Naive thymus-derived CD8-positive, alpha-beta T cell (primary cell): ENCODE measurements at places on chromosomes 4 and X. TPM values are rescaled to one million over a fixed set of nuclear protein-coding genes. Genes with fewer than 3 reads are reported as not detected.

- H3K36me3 ChIP-seq, result peaks cover 22% of the 10 kb centered on the region
- DNase-seq, result no peak
- peak overlapping the region; percentile 64 for H3K27ac ChIP-seq
- no peak overlapping the region for H3K4me3 ChIP-seq
Measured at GRCh38 chrX:136750364-136750763, 30.4 kb downstream of the ARHGEF6 start.

DNA sequence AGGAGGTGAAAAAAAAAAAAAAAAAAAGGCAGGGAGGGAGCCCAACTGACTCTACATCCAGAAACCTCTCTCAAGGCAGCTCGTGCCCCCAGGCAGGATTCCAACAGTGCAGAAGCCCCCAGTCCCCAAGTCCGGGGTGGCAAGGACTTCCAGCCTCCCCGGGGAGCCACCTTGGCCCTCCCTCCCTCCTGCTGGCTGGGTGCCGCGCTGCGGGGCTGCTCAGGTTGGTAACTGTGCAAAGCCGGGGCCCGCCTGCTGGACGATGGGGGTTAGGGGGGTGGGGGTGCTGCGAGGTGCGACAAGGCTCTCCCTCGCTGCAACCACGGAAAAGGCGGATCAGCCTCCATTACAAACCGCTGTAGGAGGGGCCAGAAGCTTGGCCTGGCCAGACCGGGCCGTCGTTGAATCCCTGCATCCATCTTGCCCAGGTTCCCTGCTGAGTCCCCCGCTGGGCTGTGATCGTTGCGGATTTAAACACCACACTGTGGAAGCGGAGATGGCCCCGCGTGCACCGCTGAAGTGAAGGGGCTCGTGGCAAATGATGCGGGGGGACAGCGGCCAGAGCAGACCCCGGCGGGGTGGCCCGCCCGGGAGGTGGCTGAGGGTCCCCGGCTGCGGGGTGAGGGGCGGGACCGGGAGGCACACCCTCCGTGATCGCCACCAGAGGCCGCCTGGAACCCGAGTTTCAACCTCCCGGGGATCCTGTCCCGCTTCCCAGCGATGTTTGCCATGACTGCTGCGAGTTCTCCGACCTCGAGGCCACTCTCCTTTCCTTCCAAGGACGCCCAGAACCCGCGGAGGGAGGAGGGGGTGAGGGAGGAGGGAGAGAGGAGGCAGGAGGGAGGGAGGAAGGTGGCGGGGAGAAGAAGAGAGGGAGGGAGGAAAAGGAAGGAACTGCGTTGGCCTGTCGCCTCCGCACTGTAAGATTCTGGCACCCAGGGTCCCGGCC lies 58.0 kb upstream of the DDX3X start:
- DNase-seq, result peak; percentile 73
- H3K27ac ChIP-seq, result peak overlapping the region; percentile 86

- no peak overlapping the region for H3K4me3 ChIP-seq
- DNase-seq, result no peak
- peaks cover 11% of the 10 kb centered on the region for H3K27me3 ChIP-seq
- no peaks in the 10 kb centered on the region for H3K4me1 ChIP-seq
- H3K36me3 ChIP-seq, result no peaks in the 10 kb centered on the region
Measured at GRCh38 chr4:5784960-5785611, 74.1 kb downstream of the EVC start.

- no peak for DNase-seq
- no peak overlapping the region for H3K4me3 ChIP-seq
- no peaks in the 10 kb centered on the region for H3K4me1 ChIP-seq
Measured at GRCh38 chrX:150954951-150955350, 28.2 kb upstream of the HMGB3 start.

The MTMR8 gene
- total RNA-seq, result 6.2 TPM

GRCh38 chrX:128891554-128891953 lies 631.7 kb downstream of the SMARCA1 start:
- H3K4me3 ChIP-seq, result no peak overlapping the region
- no peak overlapping the region for H3K27ac ChIP-seq
- no peaks in the 10 kb centered on the region for H3K4me1 ChIP-seq

DNA sequence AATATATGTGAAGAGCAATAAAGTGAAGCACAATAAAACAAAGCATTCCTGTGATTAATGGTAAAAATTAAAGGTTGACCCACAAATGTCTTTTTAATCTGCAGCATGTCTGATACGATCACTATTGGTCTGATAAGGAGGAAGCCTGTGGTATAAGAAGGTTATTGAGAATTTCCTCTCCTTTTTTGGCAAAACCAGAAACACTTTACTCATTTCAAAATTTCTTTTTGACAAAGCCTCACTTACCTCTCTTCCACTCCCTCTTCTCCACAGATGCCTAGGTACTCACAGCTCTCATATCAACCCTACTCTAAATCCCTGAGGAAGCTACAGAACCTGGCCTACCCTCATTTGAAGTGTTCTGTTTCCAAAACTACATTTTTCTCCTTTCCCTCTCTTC lies 56.1 kb downstream of the TSPAN5 start:
- no peaks in the 10 kb centered on the region for H3K36me3 ChIP-seq
- H3K4me1 ChIP-seq, result peaks cover 24% of the 10 kb centered on the region
- no peak overlapping the region for H3K4me3 ChIP-seq
- H3K27me3 ChIP-seq, result no peaks in the 10 kb centered on the region

DNA sequence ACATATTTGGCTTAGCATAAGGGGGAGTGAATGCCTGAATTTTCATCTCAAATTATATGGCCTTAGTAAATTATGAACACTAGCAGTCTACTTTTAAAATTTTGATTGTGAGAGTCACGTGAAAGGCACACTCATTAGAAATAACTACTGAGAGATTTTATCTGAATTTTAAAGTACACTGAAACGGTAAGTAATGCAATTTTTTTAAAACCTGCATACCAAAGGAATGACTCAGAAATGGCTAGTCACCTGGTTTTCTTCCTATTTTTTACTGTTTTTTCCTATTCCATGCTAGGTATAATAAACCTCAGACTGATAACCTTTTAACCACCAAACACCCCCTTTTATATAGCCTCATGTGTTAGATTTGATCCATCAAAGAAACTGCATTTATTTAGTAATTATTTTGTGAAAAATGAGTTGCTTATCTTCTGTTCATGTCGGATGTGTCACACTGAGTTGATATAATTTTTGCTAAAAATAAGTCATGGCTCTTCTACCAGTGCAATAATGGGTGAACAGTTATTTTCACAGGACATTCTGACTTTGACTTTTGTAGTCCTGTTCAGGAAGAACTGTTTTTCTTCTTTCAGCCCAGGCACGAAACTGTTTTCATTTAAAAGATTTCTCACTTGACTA lies 40.4 kb downstream of the CPEB2 start:
- no peaks in the 10 kb centered on the region for H3K36me3 ChIP-seq
- H3K27me3 ChIP-seq, result no peaks in the 10 kb centered on the region
- H3K4me3 ChIP-seq, result no peak overlapping the region
- peaks cover 5% of the 10 kb centered on the region for H3K4me1 ChIP-seq
- DNase-seq, result no peak

The POU3F4 gene
- not detected for total RNA-seq

- DNase-seq, result no peak
- H3K27me3 ChIP-seq, result no peaks in the 10 kb centered on the region
- no peaks in the 10 kb centered on the region for H3K36me3 ChIP-seq
- no peak overlapping the region for H3K4me3 ChIP-seq
- H3K27ac ChIP-seq, result no peak overlapping the region
Measured at GRCh38 chrX:101117701-101118100, 19.7 kb downstream of the CENPI start.

- no peaks in the 10 kb centered on the region for H3K4me1 ChIP-seq
- no peaks in the 10 kb centered on the region for H3K27me3 ChIP-seq
- no peak overlapping the region for H3K4me3 ChIP-seq
- H3K36me3 ChIP-seq, result no peaks in the 10 kb centered on the region
- no peak overlapping the region for H3K27ac ChIP-seq
Measured at GRCh38 chrX:68387776-68388175, 45.5 kb downstream of the OPHN1 start.

The HERC3 gene
- total RNA-seq, result 91.8 TPM

- H3K36me3 ChIP-seq, result no peaks in the 10 kb centered on the region
- H3K27ac ChIP-seq, result no peak overlapping the region
- peaks cover 23% of the 10 kb centered on the region for H3K27me3 ChIP-seq
Measured at GRCh38 chr4:1042352-1043055, 31.1 kb downstream of the FGFRL1 start.

The KLHL34 gene
- total RNA-seq, result 3.5 TPM

The SPANXN1 gene
- not detected for total RNA-seq

DNA sequence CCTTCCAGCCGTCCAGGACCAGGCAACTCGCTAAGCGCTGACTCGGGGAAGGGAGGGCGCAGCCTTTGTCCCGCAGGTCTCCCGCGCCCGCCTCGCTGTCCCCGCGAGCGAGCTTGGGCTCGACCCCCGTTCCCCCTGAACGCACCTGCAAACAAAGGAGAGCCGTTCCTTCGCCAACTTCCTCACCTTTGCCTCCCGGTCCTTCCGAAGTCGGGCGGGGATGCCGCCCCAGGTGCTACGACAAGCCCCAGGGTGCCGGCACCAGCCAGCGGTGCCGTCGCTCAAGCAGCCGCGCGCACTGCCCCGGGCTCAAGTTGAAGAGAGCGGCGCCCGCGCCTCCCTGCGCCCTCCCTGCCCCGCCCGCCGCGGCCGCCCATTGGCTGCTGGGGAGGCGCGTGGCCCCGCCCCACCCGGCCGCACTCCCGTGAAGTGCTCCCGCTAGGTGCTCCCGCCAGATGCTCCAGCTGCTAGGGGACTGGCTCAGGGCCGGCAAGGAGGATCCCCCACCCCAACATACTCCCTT lies 107.1 kb downstream of the NSUN7 start:
- no peak for DNase-seq
- H3K4me3 ChIP-seq, result peak overlapping the region; percentile 74
- H3K4me1 ChIP-seq, result peaks cover 12% of the 10 kb centered on the region

DNA sequence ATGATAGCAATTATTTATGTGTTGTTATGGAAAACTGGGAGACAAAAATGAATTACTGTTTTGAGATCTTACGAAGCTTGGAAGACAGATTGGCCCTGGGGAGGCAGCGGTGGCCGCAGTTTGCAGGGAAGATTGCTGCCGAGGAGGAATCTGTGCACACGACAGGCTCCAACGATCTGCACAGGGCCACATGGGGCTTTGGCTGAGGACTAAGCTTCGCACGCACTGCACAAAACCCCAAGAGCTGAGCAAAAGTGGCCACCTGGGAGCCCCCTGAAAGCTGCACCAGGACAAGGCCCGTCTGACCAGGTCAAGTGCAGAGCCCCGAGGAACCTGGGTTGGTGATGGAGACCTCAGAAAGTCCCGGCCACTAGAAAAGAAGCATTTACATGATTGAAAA lies 5.2 kb upstream of the PDE6B start:
- peaks cover 10% of the 10 kb centered on the region for H3K27me3 ChIP-seq
- H3K4me3 ChIP-seq, result no peak overlapping the region
- H3K4me1 ChIP-seq, result peaks cover 1% of the 10 kb centered on the region
- DNase-seq, result no peak

The PDE6B gene
- total RNA-seq, result 20.7 TPM

The OTC gene
- not detected for total RNA-seq

GRCh38 chrX:69424161-69424560 lies 80.0 kb upstream of the NALF2 start:
- H3K4me3 ChIP-seq, result no peak overlapping the region
- no peaks in the 10 kb centered on the region for H3K36me3 ChIP-seq
- no peaks in the 10 kb centered on the region for H3K4me1 ChIP-seq
- H3K27ac ChIP-seq, result no peak overlapping the region
- H3K27me3 ChIP-seq, result peaks cover 2% of the 10 kb centered on the region

The AFF2 gene
- 2.0 TPM for total RNA-seq

The GK gene
- total RNA-seq, result 3.6 TPM

The VCX2 gene
- total RNA-seq, result not detected

DNA sequence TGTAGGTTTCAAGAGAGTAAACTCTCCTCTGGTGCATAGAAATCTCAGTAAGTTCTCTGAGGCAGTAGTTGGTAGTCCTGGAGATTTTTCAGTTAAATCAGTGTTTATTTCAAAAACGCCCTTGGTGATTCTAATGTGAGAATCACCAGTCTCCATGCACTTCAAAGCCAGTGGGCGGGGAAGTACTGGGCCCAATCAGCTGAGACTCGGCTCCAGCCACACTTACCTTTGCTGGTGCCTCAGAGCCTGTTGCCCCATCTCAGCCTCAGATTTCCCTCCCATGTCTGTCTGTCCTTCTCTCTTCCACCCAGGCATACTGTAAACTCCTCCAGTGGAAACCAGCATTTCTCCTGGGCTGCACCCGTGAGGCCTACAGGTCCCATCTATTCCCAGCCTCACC lies 7.4 kb upstream of the MGST2 start:
- DNase-seq, result no peak
- no peaks in the 10 kb centered on the region for H3K36me3 ChIP-seq
- H3K4me3 ChIP-seq, result peak overlapping the region; percentile 37
- H3K27me3 ChIP-seq, result peaks cover 4% of the 10 kb centered on the region
